Tibial artery (tissue), 4 donors: ENCODE measurements at places on chromosomes 4 and X.

DNA sequence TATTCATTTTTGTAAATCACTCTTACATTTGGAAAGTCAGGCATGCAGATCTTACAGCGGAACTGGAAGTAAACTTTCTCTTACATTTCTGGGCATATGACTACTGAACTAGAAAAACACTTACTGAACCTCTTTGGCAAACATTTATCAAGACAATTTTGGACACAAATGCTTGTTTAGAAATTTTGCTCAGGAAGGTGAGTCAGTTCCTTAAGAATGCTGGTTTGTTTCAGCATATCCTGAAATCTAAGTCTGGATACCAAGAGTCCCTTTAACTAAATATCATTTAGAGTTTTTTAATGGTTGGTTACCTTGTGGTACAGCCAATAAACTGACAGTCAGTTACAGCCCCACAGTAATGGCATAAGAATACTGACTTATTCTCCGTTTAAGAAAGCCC lies 15.0 kb downstream of the SHISA3 start:
- DNase-seq: no peak

GRCh38 chr4:128244379-128244778 lies 43.2 kb downstream of the PGRMC2 start:
- no peak for DNase-seq

- no peak for DNase-seq
Measured at GRCh38 chrX:145735036-145735435, 82.6 kb upstream of the SLITRK2 start.

DNA sequence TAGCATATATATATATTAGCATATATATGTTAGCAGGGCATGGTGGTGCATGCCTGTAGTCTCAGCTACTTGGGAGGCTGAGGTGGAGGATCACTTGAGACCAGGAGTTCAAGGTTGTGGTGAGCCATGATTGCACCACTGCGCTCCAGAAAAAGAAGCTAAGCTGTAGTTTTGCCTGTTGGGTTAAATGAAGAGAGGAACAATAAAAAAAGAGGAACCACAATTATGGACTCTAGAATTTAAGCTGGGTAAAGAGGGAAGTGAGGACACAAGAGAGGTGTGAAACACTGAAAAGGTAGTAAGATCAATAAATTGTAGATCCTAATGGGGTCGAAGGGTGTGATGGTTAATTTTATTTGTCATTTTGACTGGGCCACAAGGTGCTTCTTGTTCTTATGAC lies 40.5 kb upstream of the HSD17B10 start:
- no peak for DNase-seq

DNA sequence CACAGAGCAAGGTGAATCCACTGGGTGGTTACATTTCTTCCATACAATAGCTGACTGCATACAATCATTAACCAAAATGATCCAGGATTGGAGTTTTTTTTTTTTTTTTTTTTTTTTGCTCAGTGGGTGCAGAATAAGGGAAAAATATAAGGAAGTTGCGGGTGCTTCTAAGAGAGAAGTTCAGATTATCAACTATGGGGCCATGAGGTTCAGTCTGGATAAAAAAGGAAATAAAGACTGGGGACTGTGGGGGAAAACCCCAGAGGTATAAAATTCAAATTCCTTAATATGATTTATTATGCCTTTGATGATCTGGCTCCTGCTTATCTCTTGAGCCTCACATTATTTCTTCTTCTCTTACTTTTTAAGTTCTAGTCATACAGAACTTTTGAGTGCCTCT lies 5.9 kb upstream of the EIF1AX start:
- no peak for DNase-seq

GRCh38 chr4:88027611-88028608 lies 20.5 kb downstream of the PKD2 start:
- no peak for DNase-seq

DNA sequence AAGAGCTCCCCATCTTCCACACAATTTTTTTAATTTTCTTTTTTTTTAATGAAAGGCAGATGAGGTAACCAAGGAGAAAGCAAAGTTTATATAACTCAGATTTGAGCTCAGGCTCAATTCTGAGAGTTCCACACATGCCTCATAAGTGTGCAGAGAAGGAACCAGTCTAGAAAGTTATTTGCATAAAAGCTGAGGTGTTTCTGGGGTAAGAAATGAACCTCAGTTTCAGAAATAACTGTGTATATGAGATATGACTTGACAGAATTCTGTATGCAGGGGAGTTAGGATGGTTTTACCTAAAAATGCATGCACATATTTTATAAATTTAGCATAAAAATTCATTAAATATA lies 51.3 kb downstream of the DTHD1 start:
- DNase-seq: no peak

- no peak for DNase-seq
Measured at GRCh38 chr4:5515646-5516045, 192.7 kb downstream of the EVC2 start.

GRCh38 chr4:80138551-80139538 lies 58.5 kb upstream of the PRDM8 start:
- DNase-seq: no peak

DNA sequence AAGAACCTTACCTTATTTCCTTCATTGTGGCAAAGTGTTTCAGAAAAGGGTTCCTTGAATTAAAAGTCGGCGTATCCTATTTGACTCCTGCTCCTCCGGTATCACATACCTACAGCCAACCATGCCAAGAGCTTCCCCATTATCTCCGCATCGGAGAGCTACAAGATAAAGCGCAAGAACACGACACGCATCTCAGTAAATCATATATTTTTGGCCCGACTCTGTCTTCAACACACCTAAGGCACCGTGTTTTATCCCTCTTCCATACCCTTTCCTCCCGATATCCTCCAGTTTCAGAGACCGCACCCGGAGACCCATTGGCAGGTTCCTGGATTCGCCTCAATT lies 497 bp upstream of the THAP9 start:
- no peak for DNase-seq

GRCh38 chr4:26020881-26021280 lies 106.9 kb downstream of the SMIM20 start:
- no peak for DNase-seq

DNA sequence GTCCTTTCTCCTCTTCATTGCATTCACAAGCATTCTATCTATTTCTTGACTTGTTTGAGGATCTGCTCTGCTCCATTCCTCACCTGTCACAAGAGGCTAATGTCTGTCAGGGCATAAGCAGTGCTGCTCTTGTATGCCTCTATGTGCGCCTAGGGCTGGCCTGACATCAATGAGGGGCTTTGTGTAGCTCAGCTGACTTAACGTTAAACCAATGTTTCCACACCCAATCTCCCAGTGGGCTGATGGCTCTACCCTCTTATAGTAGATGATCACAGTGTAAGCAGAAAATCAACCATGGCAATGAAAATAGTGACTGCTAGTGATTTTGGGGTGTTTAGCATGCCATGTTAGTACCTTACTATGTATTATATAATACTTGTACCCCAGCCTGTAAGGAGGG lies 139.0 kb downstream of the UNC5C start:
- DNase-seq: no peak

GRCh38 chr4:111126340-111126739 lies 503.5 kb upstream of the PITX2 start:
- no peak for DNase-seq

DNA sequence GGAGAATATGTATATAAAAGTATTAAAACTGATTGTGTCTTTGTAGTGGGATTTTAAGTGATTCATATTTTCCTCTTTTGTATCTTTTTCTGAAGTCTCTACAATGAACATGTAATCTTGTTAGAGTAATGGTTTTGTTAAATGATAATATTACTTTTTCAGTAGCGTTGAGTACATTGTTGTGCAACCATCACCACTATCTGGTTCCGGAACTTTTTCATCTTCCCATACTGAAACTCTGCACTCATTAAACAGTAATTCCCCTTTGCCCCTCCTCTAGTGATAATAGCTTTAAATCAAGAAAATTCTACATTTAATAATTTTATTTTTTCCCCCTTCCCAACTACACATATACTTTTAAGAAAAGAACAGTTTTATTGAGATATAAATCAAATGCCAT lies 23.3 kb downstream of the SHROOM3 start:
- no peak for DNase-seq

DNA sequence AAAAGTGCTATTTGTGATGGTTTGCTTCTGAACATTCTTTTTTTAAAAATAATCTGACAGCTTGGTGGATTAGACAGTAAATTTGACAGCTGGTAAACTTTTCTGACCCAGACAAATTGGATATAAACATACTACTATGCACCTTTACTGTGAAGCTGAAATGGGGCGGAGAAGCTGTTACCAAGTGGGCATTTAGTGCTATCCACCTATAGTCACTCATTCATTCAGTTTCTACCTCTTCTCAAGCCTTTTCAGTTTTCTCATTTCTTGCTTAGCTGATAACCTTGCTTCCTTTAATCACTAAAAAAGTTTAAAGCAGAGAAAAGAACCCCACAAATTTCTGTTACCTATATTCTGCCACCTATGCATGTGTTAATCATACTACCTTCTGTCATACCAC lies 5.2 kb downstream of the RPS3A start:
- no peak for DNase-seq

- peak; percentile 63 for DNase-seq
Measured at GRCh38 chr4:88610771-88611170, 18.5 kb downstream of the HERC3 start.

DNA sequence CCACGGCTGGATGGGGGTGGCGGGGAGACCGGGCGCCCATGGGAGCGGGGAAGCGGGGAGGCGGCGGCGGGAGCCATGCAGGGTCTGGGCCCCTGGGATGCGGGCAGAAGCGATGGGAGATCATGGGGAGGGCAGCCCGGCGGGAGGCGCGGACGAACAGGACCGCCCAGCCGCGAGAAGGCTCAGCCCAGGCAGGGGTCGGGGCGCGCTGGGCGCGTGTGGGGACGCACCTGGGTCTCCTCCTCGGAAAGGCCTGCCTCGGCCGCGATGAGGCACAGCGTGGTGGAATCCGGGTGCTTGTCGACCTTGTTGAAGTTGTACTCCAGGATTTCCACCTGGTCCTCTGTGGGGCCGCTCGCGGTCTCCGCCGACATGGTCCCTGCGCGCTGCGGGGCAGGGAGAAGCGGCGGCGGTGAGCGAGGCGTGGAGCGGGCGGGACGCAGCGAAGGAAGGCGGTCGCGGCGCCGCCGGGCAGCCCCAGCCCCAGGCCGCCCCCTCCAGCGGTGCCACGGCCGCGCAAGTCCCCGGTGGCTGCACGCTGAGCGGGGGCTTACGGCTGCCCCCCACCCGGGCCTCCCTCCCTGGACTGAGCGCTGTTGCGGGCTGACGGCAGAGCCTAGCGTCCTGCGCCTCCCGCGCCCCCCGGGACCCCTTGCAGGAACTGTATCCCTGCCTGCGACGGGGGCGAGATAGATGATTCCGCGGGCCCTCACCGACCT lies 25.3 kb downstream of the HOPX start:
- DNase-seq: no peak

GRCh38 chr4:10730590-10730989 lies 46.0 kb upstream of the CLNK start:
- no peak for DNase-seq

- peak; percentile 20 for DNase-seq
Measured at GRCh38 chr4:168449719-168450452, 30.4 kb downstream of the DDX60L start.

GRCh38 chr4:7539659-7540058 lies 104.9 kb upstream of the PSAPL1 start:
- no peak for DNase-seq

DNA sequence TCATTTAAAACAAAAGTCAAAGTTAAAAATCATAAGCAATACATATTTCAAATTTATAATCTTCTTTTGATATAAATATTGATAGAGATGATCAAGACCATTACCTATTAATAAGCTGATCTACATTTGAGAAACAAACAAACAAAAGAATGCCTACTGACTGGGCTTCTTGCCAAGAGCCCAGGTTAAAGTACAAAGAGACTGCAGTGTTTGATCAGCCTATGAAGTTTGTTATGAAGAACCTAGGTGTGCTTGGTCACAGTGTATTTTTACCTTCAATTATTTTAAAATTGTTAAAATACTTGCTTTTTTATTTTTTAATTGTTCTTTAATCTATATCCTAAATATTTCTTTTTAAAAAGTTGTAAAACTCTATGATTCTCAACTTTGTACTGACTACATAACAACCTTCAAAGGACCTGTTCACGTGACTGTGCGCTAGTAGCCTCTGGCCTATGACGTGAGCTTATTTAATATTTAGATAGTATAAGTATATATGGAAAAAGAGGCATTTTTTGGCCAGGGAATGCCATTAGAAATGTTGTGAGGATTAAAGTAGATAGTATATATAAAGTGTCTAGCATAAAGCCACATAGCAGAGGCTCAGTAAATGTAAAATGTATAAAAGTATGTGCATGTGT lies 11.4 kb upstream of the SLC39A8 start:
- no peak for DNase-seq

GRCh38 chr4:84672177-84672576 lies 89.2 kb downstream of the CDS1 start:
- no peak for DNase-seq

GRCh38 chrX:136203438-136203837 lies 47.8 kb downstream of the MAP7D3 start:
- no peak for DNase-seq

GRCh38 chr4:128858879-128859671 lies 49.6 kb downstream of the JADE1 start:
- no peak for DNase-seq

- DNase-seq: no peak
Measured at GRCh38 chr4:56438766-56439165, 2.7 kb downstream of the PAICS start.

DNA sequence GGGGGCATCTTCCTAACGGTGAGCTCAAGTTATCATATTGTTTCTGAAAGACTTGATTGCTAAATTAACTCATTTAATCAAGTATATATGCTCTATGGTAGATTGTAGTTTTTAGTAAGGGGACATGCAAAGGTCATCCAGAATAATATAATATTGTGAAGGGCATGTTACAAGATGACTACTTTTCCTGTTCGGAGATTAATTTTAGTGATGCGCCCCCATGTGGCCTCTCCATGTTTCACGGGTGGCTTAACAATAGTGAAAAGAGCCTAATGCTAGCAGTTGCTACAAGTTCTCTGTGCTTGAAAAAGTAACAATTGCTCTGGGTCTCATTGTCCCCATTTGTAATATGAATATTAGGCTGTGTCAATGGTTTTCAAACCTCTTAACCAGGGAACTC lies 12.2 kb downstream of the SMPX start:
- DNase-seq: peak; percentile 27

- no peak for DNase-seq
Measured at GRCh38 chr4:27720010-27720766, 859.5 kb downstream of the STIM2 start.

- DNase-seq: no peak
Measured at GRCh38 chrX:98398542-98398941, 1514.8 kb downstream of the RPA4 start.

- no peak for DNase-seq
Measured at GRCh38 chr4:8156617-8157016, 2.0 kb downstream of the ABLIM2 start.

GRCh38 chr4:52477191-52477780 lies 181.8 kb downstream of the USP46 start:
- no peak for DNase-seq

GRCh38 chr4:183408796-183409195 lies 35.6 kb upstream of the CDKN2AIP start:
- peak; percentile 35 for DNase-seq

DNA sequence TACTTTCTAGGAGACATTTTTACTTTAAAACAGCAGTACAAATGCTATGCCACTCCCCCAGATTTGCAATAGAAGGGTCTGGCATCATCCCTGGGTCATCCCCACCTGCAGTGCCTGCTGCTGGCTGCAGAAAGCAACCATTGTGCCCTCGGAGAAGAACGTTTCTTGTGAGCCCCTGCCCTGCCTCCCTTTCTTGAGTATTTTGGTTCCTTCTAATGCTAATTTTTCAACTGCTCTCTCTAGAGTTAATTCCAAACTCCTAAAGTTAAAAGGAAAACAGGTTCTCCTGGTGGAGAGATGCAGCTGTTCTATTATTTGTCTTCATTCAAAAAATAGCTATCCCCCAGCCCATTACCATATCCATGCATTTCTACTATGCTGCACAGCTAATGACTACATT lies 107.1 kb downstream of the IDS start:
- no peak for DNase-seq
